Mesothelial cell of epicardium (in vitro differentiated cells): ENCODE measurements at places on chromosomes 11 and 22.
A peak's percentile ranks its signal among the peaks of the same experiment; 100 is the strongest.

DNA sequence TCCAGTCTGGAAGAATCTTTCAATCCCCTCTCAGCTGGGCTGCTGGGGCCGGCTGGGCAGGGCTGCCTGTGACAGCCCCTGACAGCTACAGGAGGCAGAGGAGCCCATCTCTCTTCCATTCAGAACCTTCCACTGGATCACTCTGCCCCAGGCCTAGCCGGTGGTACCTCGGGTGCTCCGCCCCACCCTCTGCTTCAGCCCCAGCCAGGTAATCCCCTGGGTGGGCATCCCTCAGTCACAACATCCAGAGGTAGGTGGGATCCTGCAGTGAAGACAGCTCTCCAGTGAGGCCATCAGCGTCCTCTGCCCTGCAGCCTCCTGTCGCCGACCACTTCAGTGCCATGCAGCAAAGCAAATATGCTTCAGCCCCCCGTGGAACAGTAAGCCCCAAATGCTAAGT is 223.7 kb downstream of the DSCAML1 start:
- no peak for DNase-seq

DNA sequence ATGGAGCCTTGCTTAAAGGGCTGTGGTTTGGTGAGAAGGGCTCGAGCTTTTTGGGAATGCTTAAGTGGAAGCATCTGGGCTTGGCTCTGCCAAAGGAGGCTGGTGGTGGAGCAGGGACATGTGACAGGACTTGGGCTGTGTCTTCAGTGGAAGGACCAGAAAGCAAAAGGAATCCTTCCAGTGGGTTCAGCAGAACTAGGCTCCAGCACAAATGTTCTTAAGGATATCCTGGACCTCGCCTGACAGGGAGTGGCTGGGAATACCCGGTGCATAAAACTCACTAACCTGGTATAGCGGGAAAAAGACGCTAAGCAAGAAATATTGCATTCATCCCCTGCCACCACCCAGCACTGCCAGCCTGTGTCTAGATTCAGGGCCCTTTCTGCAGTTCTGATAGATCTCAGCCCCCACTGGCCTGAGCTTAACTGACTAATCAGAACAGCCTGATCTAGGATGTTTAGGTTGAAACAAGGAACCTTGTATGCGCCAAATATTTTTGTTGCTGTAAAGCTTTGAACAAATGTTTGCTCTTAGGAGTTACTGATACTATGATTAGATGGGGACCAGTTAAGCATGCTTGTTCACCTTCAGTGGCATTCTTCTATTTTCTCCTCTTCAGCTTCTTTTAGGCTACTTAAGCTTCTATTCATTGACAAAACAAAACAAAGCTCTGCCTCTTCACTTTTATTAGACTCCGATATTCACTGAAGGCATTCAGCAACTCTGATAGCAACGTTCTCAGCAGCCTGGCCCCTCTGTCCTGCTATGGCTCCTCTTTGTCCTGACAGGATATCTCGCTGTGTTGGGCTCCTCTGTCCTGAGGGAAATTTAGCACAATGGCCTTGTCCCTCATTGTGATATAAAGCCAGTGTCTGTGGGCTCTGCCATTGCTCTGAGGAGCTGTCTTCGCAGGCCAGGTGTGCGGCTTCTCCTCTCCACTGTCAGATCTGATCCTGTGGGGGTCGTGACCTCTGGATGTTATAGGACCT is 25.0 kb downstream of the PPFIBP2 start:
- no peak for DNase-seq

- DNase-seq, result no peak
These were observed 16.0 kb upstream of the KCNQ1OT1 start for GRCh38 chr11:2715716-2716350.

DNA sequence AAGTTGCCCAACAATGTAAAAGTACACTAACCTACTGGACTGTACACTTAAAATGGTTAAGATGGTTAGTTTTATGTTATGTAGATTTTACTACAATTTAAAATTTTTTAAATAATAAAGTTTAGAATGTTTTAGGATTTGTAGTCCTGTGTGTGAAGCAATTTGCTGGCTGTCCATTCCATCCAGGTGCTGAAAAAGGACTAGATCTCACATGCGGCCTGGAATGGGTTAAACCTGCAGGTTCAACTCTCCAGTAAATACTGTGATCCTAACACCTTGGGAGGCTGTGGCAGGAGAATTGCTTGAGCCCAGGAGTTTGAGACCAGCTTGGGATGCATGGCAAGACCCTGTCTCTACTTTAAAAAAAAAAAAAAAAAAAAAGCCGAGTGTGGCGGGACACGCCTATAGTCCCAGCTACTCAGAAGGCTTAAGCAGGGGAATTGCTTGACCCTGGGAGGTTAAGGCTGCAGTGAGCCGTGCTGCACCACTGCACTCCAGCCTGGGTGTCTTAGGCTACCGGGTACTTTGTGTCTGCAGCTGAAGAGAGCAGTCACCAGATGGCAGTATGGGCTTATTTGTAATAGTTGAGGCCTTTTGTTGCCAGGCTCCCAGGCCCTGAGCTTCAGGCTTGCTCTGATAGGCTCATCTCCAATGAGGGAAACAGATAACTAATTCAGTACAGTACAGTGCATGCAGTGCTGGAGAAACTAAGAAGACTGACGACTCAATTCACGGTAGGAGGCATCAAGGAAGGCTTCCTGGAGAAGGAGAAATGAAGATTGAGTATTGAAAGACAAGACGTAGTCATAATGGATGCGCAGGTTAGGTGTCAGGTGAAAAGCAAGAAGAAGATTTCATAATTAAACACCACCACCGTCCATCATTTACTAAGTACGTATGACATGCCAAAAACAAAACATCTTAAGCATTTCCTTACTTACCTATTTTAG is 64.7 kb upstream of the ASPHD2 start:
- DNase-seq, result peak; percentile 57

DNA sequence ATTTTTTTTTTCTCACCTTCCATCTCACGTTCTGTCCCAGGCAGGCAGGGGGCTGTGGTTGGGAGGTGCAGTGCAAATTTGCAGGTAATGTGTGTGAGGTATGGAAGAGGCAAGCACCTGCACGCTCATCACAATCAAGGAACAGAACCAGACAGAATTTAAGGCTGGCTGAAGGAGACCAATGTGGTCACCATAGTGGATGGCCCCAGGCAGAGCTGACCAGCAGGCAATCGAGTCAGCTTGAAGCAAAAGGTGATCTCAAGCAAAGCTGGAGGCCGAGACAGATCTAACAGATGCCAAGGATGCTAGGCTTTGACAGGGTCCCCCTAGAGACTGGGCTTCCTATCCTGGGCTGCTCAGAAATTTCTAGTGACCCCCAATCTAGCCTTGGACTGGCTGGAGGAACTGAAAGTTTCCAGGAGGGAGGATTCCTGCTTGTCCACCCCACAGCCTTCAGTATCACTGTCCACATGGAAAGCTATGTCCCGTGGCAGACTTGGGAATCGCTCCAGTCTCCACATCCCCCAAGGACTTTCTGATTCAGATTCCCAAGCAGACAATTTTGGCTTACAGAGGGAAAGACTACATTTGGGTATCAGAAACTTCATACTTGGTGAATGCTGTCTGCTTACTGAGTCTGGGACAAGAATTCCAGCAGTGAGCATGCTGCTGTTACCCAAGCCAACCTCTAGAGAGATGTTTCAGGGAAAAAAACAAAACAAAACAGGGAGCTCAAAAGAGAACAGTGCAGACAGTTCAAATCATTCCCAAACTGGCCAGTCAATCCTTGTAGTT is 9.0 kb upstream of the MICAL3 start:
- DNase-seq, result no peak

DNA sequence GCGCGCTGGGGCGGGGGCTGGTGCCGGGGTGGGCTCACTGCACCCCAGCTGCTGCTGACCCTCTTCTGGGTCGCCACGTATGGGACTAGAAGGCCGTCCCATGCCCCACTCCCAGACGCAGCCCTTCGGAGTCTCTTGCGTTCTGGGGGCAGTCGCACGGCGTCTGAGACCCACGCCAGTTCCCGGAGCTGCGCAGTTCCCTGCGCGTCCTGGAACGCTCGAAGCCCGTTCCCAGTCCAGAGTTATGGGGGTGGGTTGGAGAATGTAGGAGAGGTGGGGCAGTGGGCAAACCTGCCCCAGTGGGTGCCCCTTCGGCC is 375 bp downstream of the LAYN start:
- DNase-seq, result peak; percentile 46

GRCh38 chr11:93477684-93478234 is 65.4 kb downstream of the SMCO4 start:
- no peak for DNase-seq

GRCh38 chr22:23847310-23847920 is 8.6 kb upstream of the DERL3 start:
- DNase-seq, result no peak

GRCh38 chr11:120336641-120337354 is 585 bp downstream of the ARHGEF12 start:
- peak; percentile 45 for DNase-seq

GRCh38 chr22:20552443-20553401 is 45.3 kb downstream of the MED15 start:
- no peak for DNase-seq
